ENCODE measurements at places on chromosomes 4 and X. TPM values are rescaled to one million over a fixed set of nuclear protein-coding genes. Genes with fewer than 3 reads are reported as not detected.

Gene KLB
- 1.4 TPM for polyA plus RNA-seq

Gene VEGFC
- 9.1 TPM for polyA plus RNA-seq

Gene MAOA
- polyA plus RNA-seq = 164 TPM

Gene ASMT
- 0.06 TPM for polyA plus RNA-seq

Gene SLC34A2
- 0.09 TPM for polyA plus RNA-seq

Gene CXCL1
- 2.9 TPM for polyA plus RNA-seq

All from small intestine (tissue), 16 donors.